CD4-positive, alpha-beta T cell treated with Interferon alpha-2 for 1 hour (primary cell): ENCODE measurements at places on chromosomes 4 and X.

DNA sequence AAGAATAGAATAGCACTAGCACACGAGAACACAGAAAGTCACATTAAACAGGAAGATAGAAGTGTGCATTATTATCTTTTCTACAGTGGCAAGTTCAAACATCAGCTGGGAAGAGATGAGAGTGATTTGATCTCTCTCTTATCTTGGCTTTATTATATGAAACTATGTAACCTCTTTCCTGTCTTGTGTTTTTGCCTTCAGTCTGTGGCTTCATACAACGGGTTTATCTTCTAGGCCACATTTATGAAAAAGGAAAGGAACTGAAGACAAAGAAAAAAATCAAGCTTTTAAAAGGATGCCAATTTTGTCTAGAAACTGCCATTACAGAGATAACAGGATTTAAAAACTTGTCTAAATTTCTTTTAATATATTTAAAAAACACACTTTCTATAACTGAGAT, 983.6 kb downstream of the RPA4 start:
- DNase-seq: no peak

GRCh38 chr4:152996672-152997071, 60.5 kb downstream of the FHDC1 start:
- DNase-seq: no peak

- no peak for DNase-seq
These were observed 4.6 kb upstream of the ADD1 start for GRCh38 chr4:2839060-2839459.

GRCh38 chrX:39418731-39419638, 617.7 kb downstream of the MID1IP1 start:
- DNase-seq: no peak

- DNase-seq: no peak
These were observed 277.5 kb upstream of the AGTR2 start for GRCh38 chrX:115892787-115893671.

DNA sequence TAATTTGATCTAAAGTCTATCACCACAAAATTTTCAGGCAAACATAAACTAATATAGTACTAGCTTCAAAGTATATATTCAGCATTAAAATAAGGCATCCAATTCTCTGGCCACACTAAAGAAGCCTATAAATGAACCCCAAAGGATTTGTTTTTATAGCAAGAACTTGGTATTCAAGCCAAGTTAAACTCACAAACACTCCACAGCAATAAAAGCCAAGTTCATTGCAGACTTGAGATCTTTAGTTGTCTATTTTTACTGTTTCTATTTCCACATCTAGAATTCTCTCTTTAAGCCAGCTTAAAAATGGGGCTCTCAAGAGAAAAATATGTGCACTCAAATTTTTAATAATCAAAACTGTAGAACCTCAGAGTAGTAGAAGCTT, 51.1 kb downstream of the WDFY3 start:
- DNase-seq: no peak

DNA sequence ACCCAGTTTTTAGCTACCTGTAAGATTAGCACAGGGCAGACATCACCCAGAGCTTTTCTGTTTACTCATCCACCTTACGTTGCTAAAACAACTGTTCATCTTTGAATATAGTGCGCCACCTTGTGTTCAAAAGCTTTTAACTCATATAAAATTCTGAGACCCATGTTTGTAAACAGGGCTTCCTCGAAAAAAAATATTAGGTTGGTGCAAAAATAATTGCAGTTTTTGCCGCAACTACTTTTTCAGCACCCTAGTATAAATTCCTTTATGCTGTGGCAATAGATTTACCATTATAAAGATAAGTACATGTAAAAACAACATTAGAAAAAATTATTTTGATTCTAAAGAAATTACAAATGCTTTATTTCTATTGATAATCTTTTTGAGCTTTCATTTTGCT, 147.9 kb downstream of the LRBA start:
- DNase-seq: peak; percentile 85

DNA sequence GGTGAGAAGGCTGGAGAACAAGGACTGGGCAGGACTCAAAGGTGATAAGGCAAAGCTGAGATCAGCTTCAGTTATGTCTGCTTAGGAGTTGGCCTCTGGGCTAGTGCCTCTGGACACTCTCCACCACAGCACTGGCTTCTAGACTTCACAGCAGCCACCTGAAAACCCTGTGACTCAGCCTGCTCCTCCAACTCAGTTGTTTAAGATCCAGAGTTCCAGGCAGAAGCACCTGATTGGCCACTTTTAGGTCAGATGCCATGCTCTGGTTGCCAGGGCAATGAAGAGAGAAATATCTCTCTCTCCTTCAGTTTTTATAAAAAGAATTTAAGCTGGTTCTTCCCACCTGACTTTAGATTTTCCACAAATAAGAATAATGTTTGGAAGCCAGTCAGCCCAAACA, 47.9 kb upstream of the BLTP1 start:
- no peak for DNase-seq

DNA sequence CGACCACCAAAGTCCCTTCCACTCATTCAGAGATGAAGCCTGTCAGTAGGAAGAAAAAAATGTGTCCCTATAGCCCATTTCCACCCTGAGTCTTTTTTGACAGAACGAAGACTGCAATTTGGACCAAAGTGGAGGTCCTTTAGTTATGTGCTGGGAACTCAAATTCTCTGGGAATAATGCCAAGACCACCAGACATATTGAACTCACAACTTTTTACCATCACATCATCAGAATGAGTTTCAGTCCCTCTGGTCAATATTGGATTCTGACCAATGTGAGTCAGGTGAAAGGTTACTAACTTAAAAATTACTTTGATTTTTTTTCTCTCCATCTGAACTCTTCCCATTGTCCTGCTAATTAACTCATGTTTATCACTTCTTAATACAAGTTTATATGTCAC, 128.9 kb downstream of the DKK2 start:
- no peak for DNase-seq

DNA sequence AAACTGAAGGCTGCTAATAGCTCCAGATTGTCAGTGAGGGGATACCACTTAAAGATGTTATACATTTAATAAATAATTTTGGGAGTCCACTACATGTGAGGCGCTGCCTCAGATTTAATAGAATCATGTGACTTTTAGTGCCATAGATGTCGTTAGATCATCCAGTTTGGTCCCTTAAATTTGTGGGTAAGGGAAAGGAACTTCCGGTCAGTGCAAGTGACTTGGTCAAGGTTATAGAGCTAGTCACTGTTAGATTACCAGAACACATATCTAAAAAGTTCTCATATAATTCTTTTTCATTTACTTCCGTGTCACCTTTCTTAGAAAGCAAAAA, 529 bp upstream of the UBA6 start:
- no peak for DNase-seq

GRCh38 chr4:96784336-96784735, 944.4 kb downstream of the PDHA2 start:
- no peak for DNase-seq

DNA sequence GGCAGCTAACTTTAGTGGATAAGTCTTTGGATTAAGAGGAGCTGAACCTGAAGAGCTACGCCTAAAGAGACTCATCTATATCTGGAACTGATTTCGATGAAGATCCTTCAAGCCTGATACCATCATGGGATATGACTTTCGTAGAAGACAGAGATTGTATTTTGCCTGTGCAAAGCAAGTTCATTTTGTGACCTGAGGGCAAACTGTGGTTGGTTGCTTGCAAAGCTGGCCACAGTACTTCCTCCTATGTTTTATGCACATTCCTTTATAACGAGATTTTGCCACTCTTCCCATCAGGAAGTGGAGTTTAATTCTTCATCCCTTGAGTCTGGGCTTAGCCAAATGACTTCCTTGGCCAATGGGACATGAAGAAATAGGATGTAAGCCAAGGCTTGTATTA, 519.3 kb upstream of the NR3C2 start:
- no peak for DNase-seq

DNA sequence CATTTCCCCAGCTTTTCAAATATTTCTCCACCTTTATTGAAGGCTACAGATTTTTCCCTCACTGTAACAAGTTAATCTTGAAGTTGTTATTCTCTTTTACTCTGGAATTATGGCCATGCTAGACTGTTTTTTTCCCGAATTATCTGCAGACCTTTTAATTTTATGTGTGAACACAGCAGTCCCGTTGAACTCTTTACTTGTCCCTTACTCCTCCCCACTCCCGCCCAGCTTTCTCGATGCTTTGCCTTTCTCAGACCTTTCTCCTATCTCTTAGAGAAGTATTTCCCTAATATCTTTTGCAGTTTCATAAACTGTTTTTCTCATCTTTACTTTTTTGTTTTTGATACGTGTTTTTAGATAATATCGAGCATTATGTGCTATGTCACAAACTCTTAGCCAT, 776 bp downstream of the CEP44 start:
- no peak for DNase-seq

DNA sequence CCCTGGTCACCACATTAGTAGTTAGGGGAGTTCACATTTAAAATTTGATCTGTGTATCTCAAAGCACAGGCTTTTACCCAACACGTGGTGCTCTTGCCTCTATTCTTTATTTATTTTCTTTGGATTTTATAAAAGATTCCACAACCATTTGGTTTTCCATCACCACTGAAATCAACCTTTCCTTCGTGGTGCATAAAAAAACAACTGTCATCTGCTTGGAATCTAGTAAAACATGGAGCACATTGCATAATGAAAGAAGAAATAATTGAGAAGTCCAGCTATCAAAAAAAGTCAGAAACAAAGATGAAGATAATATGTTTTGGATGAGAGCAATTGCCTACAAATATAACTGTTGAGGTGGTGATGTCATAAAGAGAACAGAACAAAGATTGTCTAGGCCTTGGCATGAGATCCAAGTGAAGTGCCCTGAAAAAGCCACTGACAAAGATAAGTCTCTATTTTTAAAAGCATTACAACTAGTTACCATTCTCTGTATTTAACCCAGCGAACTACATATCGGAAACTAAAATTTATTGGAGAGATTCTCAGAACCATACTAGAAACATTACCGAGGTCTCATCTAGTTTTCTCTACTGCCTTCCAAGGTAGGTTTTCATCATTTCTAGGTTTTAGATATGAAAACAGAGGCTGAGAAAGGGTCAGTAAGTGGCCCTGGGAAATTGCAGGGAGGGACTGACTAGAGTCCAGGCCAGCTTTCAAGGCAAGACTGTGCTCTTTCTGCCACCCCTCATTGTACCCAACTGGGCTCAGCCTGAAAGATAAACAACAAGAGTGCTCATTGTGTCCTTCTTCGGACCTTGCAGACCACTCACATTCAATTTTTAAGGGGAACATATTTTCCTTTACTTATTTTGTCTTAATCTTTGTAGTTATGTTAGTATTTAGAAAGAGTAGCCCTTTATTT, 127.3 kb downstream of the MAD2L1 start:
- no peak for DNase-seq

DNA sequence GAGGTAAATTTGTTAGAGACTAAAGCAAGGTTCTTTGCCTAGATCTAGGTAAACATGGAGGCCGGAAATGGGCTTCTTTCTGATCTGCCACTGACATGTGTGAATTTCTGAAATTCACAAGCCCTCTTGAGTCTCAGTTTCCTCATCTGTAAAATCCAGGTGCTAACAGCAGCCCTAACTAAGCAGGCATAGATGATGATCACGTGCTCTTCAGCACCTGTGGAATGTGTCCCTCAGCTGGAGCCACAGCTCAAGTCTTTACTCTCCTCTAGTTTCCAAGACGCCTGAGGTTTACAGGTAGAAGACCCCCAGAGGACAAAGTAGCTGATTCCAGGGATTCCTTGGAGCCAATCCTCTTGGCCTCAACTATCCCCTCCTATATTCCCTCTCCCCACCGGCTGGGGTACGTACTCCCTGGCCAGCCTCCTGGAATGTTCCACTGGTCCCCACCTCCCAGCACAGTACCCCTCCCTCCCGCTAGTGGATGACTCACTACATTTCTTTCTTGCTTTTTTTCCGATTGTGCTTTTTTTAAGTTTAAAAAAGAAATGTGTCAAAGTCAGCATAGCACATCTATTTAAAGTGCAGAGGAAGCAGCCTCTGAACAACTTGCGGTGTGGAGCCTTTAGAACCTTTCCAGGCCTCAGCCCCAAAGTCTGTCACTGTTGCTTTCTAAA, 98.4 kb downstream of the PHKA2 start:
- DNase-seq: peak; percentile 15

GRCh38 chr4:124060261-124060918, 652.1 kb downstream of the ANKRD50 start:
- peak; percentile 1 for DNase-seq

DNA sequence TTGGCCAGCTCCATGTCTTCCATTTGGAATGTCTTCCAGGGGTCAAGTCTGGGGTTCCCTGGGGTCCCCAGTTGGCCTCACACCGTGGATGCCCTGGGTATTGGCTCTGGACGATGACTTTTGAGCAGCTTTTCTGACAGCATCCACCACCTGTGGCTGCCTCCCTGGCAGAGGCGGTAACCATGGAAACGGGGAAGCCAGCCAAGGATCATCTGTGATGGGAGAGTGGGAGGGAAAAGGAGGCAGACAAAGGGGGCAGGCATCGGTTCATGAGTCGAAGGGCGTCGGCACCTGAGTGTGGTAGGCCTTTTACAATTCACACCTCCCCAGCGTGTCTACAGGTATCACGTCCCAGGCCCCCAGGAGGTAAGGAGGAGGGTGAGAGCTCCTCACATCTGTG, 152.2 kb downstream of the ASMT start:
- DNase-seq: no peak

DNA sequence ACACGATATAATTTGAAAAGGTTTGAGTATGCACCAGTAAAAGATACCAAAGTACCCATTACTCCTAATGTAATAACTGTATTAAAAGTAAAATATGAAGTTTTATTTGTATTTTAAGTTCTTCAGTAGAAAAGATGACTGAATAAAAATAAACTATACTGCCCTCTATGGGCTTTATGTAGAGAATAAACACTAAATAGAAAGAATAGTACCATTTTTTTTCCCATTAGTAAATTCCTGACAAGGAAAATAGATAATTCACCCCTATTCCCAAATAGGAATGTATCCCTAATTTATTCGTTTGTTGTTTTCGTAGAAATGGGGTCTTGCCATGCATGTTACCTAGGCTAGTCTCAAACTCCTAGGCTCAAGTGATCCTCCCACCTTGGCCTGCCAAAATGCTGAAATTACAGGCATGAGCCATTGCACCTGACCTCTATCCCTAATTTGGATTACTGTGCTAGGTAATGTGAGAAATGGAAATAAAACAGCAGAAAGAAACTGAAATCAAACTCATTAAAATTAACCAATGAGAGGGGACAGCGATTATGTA, 73.6 kb upstream of the COX18 start:
- no peak for DNase-seq

GRCh38 chr4:6873792-6874461, 35.7 kb upstream of the TBC1D14 start:
- peak; percentile 81 for DNase-seq

GRCh38 chr4:155353923-155354540, 22.7 kb downstream of the MAP9 start:
- peak; percentile 11 for DNase-seq

- no peak for DNase-seq
These were observed 81.7 kb downstream of the PCDH7 start for GRCh38 chr4:30801876-30802275.

DNA sequence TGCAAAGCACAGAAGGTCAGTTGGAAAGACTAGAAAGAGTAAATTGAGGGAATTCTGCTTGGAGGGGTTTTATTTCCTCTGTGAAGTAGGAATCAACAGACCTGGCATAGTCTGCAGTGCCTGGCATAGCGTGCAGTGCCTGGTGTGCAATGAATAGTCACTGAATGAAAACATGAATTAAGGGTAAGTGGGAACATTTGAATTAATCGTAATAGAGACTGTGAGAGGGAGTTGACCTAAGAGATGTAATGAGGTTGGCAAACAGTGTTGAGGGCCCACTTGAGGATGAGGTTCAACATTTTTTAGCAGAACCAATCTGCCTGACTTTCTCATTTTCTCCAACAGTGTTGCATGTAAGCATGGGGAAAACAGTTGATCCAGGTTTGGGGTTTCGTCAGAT, 377.2 kb upstream of the FTHL17 start:
- no peak for DNase-seq

- no peak for DNase-seq
These were observed 408.6 kb downstream of the FAM47B start for GRCh38 chrX:35351212-35351611.
